ENCODE measurements at places on chromosomes 5 and 9. TPM values are rescaled to one million over a fixed set of nuclear protein-coding genes. Genes with fewer than 3 reads are reported as not detected.

C5orf58 gene
- total RNA-seq = not detected

GRCh38 chr9:81969971-81970370 lies 18.6 kb upstream of the SPATA31D1 start:
- DNase-seq = no peak

DNA sequence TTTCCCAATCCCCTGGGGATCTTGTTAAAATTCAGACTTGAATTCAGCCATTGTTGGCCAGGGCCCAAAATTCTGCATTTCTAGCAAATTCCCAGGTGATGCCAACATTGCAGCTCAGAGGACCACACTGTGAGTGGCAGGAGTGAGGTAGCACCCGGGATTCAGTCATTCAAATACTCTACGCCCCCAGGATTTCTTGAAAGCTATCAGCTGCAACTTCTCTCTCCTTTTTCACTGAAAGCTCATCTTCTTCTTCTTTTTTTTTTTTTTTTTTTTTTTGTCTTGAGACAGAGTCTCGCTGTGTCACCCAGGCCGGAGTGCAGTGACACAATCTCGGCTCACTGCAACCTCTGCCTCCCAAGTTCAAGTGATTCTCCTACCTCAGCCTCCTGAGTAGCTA lies 19.3 kb upstream of the ANKH start:
- DNase-seq = no peak

DNA sequence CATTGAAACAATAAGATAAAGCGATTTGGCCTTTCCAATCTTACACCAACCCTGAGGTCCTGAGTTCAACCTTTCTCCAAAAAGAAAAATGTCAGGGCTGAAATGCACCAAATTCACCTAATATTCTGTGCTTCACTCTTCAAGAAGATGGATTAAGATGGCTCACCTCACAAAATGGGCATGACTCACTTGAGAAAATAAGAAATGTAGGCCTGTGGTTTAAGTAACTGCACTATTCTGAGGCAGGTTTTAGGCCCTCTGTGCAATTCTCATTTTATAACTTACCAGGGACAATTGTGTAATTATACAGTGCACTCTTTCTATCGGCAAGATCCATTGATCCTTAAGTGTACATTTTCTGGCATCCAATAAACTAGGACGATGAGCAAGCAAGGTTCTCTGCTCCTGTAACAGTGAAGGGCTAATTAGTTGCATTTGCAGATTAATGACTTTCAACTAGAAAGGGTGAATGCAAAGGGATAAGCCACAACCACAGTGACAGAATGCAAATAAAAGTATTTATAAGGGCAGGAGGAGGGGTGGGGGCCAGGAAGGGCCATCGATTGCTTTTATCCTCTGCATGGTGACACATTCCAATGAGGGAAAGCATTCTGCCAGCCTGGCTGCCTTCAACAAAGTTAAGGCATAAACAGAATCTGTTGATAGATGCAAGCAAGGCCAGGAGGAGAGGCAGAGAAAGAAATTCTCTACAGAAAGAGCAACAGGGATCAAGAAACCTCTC lies 214.5 kb downstream of the CAAP1 start:
- DNase-seq = peak; percentile 47
